Midbrain (tissue), 1 donor: ENCODE measurements at places on chromosomes 2 and 18.

DNA sequence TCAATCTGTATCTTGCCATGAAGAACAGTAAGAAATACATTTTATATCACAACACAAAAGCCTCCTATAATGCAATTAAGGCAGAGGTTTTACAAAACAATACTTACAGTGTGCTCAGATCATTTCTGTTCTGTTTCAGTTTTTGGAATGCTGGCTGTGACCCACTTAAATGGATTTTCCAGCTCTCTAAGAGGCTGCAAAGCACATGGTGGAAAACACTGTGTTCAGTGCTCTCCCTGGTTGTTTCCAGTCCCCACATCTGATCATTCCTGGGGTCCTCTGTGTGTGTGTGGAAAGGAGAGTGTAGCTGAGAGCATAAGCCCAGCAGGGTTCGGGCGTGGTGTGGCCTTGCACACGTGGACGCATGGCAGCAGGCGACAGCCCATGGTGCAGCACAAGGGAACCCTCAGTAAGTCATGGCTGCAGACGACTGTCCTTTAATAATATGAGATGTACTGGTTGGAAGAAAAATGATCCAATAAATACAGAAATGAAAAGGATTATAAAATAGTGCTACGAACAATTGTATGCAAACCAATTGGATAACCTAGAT is 95.6 kb downstream of the FAM210A start:
- DNase-seq: no peak

DNA sequence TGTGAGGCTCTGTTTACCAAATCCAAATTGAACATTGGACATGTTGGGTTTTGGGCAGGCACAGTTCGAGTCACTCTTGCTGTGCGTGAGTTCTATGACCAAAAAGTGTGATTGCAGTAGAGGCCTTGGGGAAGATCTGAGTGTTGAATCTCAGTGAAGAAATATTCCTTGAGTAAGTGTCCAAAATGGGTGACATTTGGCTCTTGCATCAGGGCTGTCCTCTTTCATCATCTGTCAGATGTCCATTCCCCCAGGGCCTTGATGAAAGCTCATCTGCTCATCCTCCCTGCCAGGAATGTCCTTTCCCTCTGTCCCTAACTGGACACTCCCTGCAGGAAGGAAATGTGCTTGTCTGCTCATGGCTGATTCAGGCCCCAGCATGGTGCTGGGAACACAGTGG is 6.4 kb upstream of the SFTPB start:
- DNase-seq: no peak

DNA sequence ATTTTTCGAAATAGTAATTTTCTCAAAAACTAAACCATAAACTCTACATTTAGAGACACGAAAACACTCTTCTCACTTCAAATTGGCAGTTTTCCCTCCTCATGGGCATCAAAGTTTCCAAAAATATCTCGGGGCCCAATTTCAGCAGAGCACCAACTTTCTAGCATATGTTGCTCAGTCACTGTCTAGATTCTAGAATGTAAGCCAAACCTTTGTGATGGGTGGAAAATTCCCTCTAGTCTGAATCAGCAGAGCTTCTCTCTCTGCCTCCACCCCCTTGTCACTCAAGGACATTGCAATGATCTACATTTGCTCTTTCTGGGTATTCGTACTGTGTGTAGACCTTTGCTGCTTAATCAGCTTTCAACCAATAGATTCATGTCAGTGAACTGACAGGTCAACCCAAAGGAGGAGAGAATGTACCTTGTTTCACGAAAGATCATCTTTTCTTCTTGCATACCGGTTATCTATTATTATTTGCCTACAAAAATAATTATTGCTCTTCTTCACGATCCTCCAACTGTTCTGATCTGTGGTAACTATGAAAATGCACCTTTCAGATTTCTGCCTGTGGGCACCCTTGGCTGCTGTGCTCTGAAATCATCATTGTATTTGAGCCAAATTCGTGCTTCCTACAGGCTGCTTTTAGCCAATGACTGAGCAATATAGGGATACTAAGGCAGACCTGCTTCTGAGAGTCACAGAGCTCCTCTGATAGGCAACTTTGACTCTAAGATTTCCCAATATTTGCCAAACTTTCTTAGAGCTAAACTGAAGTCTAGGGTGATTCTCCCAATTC is 38.7 kb upstream of the GLS start:
- no peak for DNase-seq

GRCh38 chr2:41954304-41955291 is 93.2 kb upstream of the PKDCC start:
- no peak for DNase-seq

DNA sequence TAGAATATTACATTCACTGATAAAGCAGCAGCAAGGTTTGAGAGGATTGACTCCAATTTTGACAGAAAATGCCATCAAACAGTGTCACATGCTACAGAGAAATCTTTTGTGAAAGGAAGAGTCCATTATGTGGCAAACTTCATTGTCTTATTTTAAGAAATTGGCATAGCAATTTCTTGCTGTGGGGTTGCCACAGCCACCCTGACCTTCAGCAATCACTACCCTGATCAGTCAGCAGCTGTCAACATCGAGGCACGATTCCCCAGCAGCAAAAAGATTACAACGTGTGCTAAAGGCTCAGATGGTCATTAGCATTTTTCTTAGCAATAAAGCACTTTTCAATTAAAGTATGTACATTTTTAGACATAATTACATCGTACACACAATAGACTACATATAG is 74.7 kb downstream of the PRKCE start:
- DNase-seq: no peak

DNA sequence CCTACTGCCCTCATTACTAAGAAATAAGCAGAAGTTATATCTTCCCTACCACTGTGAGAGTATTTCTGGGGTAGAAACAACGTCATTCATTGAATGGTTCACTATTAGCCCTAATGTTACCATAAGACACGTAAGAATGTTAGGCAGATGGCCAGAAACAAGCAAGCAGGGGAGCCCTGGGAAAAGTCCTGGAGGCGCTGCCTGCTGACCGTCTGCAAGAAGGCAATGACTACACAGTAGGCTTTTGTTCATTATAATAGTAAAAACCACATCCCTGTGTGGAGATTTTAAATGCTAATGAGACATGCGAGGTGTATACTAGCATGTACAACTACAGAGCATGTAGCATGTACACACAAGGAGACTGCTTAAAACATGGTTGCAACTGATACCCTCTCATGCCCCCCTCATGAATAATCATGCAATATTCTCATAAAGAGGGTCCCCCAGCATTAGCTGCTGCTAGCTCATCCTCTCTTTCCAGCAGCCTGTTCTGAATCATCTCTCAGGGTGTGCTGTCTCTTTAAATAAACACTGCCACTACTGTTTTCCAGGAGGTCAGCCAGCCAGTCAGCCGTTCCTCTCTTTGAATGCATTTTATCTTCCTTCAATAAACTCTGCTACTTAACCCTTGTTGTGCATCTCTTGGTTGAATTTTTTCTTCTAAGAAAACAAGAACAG is 23.6 kb downstream of the SUCLG1 start:
- DNase-seq: peak; percentile 24

DNA sequence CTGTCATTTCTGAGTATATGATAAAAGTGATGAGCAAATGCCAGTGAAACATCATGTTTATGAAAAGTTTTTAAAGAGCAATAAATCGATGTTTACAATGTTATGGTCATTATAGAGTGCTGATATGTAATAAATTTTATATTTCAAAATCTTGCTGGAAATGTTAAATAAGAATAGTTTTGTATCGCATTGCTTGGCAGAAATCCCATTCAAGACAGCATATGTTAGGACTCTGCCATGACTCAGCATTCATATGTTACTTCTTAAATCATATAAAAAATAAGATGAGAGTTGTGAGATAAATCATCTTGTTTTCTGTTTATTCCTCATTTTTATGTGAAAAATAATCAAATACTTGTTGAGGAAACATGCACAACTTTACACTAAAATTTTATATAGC is 949.9 kb upstream of the NRXN1 start:
- DNase-seq: no peak

DNA sequence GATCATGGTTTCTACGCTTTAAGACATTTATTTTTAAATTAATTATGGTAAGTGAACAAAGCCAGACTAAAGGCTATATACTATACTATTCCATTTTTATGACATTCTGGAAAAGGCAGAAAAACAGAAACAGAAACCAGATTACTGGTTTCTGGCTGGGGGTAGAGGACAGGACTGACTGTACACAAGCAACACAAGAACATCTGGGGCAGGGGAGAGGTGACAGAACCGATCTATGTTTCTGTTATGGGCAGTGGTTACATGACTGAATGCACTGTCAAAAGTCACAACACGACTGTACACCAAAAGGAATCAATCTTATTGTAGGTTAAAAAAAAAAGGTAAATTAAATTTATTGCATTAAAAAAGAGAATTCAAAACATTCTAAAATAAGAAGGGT is 64.7 kb downstream of the PTPN2 start:
- no peak for DNase-seq

DNA sequence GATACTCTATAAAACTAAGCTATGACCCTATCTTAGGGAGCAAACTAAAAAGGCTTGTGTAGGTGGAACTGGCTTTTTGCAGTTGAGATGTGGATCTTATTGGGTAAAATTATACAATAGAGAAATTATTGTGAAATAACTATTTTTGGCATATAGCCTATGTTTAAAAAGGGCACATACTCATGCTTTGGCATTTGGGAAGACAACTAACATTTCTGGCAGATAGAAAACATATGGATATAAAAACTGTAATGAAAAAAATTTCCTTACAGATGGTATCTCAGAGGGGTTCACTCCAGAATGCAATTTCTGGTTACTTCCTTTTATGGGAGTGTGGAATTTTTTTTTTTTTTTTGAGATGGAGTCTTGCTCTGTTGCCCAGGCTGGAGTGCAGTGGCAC is 120.1 kb upstream of the CCDC195 start:
- no peak for DNase-seq
